SK-N-MC (cell line): ENCODE measurements at places on chromosomes 1 and 21.

GRCh38 chr1:42333662-42334239 lies 1.3 kb downstream of the FOXJ3 start:
- no peak for DNase-seq

DNA sequence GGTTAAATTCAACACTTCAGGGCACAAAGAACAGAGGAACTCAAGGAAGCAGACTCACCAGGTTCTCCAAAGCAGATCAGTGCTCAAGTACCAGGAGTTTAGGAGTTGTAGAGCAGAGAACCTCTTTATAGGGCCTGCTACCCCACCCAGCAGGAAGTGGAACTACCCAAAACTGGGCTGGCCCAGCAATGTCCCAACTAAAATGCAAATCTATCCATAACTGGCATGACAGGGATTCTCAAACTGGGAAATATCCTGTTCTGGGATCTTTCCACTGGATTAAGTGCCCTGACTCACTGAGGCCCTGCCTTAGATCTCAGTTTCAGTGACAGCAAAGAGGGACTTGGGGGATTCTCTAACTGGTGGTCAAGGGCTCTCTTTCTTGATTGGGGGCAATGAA lies at the start of gene SPRR2E:
Gene SPRR2E (minus strand): TSS at position 101 of the 400 bp plus-strand sequence. CDS start 775 bp downstream, outside the sequence.
- no peak for DNase-seq

GRCh38 chr1:80202118-80202517 lies 1195.6 kb upstream of the ADGRL4 start:
- no peak for DNase-seq

GRCh38 chr1:2585318-2586092 lies 1.1 kb upstream of the PRXL2B start:
- DNase-seq, result peak; percentile 8

- no peak for DNase-seq
Measured at GRCh38 chr1:205065666-205066065, 18.6 kb downstream of the TMEM81 start.

DNA sequence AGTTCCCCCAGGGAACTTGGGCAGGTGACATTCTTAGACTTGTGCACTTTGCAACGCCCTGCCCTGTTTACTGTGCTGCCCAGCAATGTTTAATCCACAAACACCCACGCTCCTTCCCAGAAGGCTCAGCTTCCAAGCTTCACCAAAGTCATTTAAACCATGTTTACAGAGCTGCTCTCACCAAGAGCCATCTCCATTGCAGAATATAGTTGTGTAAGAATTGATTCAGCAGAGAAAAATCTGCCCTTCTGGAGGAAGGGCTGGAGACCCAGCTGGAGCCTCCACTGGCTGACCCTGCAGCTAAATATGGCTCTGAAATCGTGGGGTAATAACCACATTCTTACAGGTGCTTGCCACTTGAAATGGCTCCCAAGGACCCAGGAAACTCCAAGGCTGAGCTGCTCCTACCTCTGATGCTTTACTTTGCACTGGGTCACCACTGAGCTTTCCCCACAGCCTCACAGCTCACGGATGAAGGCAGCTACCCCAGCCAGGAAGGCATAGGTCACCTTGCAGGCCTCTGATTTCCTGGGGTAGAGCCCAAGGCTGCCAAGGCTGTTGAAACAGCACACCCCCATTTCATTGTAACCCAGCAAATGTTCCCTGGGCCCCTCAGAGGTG lies 8.7 kb downstream of the CAPN2 start:
- DNase-seq, result no peak

- DNase-seq, result no peak
Measured at GRCh38 chr1:45410850-45411509, 70.7 kb upstream of the MUTYH start.

DNA sequence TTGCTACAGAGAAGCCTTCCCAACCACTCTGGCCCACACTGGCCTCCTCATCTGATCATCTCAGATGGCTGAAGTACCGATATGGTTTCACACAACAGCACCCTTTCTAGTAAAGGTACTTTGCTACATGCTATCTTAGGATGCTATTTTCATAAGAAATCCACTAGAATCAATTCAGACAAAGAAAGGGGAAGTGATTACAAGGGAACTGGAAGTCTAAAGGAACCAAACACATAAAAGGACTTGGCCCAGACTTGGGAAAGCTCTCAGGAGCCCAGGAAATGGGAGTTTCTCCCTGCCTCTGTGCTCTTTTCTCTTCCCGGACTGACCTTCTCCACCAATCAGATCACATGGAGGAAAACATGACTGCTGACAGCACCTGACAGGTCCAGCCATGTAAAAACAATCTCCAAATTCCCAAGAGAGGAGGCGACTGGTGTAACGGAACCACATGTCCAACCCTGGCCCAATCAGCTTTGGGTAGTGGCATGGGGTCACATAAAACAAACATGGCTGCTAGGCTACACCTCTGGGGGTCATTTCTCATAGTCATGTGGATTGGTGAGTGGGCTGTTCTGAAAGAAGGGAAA lies 12.7 kb upstream of the FOXE3 start:
- DNase-seq, result no peak

GRCh38 chr1:24417681-24418080 lies 2.1 kb downstream of the NIPAL3 start:
- no peak for DNase-seq

GRCh38 chr1:205122489-205122882 lies 708 bp upstream of the RBBP5 start:
- no peak for DNase-seq

- DNase-seq, result no peak
Measured at GRCh38 chr1:230518511-230518910, 92.4 kb upstream of the PGBD5 start.

GRCh38 chr1:145701306-145701862 lies 5.8 kb downstream of the PDZK1 start:
- no peak for DNase-seq

- no peak for DNase-seq
Measured at GRCh38 chr1:206131037-206131436, 13.8 kb upstream of the AVPR1B start.

GRCh38 chr1:115433483-115433882 lies 95.4 kb upstream of the NGF start:
- no peak for DNase-seq

- DNase-seq, result no peak
Measured at GRCh38 chr21:44450999-44451398, 4.3 kb upstream of the LRRC3 start.

- DNase-seq, result no peak
Measured at GRCh38 chr21:14687268-14687625, 141.1 kb upstream of the SAMSN1 start.

DNA sequence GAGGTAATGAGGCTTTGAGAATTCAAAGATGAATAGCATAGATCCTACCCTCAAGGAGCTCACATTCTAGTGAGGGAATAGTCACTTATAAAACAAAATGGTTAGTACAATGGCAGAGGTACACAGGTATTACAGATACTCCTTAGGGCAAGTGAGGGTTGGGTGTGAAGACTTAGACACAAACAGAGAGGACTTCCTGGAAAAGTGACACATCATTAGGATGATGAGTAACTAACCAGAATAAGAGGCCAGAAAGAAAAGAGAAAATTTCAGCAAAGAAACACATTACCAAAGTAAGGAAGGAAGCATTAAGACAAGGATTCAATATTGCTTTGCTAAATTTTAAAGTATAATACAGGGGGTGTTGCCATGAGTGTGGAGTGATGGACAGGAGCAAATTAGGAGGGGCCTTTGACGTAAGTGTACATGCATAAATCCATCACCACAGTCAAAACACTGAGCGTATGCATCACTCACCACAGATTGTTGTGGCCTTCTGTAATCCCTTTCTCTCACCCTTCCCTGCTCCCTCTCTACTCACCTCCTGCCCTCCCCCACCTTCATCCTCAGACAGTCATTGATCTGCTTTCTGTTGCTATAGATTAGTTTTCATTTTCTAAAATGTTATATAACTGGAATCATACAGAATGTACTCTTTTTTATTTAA lies 7.9 kb downstream of the CD53 start:
- no peak for DNase-seq

- no peak for DNase-seq
Measured at GRCh38 chr1:14895727-14896126, 257.8 kb upstream of the TMEM51 start.

GRCh38 chr1:31646259-31646960 lies 1.7 kb upstream of the PEF1 start:
- DNase-seq, result no peak

DNA sequence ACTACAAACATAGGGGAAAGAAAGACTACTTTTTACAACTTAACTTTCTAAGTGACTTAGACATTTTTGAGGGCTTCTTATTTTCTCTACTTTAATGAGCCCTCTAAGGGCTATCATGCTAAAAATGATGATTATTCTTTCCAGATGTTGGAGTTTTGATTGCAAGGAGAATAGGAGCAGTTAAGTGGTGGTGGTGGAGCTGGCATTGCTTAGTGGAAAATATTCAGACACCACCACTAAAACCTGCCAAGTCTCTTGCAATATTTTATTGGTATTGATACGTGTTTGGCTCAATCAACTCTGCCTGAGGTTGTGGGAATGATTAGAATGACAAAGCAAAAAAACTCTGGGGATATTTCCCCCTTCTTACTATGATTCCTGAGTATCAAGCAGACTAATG lies 82.6 kb upstream of the PTGFR start:
- peak; percentile 80 for DNase-seq

GRCh38 chr1:68782890-68783289 lies 286.0 kb upstream of the DEPDC1 start:
- no peak for DNase-seq

GRCh38 chr1:247185667-247186066 lies 13.8 kb upstream of the ZNF124 start:
- no peak for DNase-seq

DNA sequence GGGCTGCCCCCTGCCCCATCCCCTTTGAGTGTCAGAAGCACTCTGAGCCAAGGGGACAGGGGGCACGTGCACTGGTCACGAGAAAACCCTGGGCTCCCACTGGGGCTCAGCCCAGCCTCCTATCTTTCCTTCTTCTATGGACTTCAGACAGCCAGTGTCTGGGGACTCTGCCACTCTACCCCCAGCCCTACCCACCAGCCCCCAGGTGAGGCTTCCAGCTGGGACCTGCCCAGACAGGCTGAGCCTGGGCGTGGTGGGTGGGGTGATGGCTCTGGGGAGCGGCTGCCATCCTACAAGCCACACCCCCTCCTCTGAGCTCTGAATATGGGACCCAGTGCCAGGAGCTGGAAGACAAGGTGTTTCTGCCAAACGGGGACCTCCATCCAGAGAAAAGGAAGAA lies 8.0 kb upstream of the SFN start:
- DNase-seq, result no peak

DNA sequence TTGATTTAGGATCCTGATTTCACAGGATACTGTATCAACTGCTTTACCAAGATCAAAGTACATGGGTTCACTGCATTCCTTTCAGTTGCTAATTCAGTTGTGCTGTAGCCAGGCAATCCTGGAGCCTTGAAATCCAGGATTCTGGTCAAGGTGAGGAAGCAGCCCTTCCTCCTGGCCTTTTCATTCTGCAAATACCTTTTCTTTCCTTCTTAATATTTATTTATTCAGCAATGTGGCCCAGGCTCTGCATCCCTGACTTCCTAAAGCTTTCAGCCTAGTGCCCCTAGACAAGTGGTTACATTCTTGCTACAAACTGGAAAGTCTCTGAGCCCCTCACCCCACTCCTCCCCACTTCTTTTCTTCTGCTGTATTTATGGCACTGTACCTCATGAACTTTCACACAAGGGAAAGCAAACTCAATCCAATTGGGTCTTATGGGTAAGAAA lies 16.2 kb downstream of the LRRC8D start:
- no peak for DNase-seq

DNA sequence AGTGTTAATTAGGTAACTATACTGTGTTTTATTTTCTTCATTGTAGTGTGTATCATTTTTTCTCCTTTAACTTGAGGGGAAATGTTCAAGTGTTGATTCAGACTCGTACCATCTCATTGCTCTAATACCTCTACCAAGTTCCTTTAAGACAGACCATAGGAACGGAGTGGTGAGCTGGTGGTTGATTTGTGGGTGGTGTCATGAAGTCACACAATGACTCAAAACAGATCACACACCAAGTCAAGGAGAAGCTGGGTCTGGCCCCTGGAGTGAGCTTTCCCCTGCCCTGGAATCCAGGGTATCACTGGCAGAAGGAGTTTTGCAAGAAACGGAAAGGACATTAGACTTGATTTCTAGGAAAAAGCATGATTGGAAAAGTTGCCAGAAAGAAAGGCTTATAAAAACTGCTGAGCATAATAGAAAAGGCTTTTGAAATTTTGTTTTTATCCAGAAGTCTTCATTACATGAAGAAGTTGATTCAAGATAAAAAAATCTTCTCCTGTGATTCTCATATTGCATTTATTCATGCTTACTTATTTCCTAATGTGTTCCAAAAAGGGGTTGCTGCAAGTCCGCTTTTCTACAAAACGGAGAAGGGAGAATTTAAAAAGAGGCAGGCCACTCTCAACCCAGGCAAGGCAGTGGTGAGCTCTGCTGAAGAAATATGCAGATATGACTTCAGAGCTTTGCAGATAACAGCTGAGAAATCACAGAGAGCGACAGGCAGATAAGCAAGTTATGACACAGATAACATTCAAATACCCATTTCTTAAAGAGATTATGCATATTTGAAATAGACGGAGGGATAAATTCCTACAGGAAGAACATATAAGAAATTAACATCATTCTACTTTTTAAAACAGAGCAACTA lies 79.7 kb downstream of the TBX19 start:
- DNase-seq, result no peak

DNA sequence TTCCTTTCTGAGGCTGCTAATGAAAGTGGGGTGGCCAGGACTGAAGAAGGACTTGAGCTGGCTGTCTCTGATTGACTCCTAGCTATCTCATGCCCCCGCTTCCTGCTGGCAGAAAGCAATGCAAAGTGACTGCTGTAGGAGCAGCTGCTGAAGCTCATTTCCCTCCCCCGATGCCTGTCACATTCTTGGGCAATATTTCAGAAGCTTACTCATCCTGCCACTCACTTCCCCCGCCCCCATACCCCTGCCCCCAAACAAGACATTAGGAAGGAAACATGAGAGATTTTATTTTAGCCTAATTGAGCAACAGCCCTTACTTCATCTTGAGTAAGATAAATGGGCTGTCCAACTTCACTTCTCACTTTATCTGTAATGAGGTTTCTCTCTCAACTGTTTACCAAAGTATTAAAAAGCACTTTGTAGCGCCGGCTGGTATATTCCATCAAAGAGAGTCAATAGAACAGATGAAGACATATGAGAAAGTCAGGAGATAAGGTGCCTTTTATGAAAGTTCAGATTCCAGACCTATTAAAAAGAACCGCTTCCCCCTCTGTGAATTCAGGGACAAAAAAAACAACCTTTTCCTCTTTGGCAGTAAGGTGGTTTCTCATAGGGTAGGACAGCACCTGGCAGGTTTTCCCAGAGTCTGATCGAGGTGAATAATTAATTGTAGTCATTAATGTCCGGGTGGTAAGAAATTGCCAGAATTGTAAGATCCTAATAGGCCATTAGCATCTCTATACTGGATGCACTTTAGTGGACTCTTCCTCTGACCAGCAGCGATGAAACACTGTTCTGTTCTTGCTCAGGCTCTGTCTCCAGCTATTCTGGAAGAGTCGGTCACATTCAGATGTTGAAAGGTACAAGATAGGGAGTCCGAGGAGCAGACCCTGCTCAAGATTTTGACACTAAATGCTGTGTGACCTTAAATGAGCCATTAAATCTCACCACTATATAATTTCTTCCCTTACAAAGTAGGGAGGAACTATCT lies 70.2 kb downstream of the SH3GLB1 start:
- no peak for DNase-seq
